ENCODE measurements at places on chromosomes 13 and 19.

GRCh38 chr19:45477713-45478453 lies 10.1 kb downstream of the FOSB start:
- peak; percentile 73 for DNase-seq
- H3K4me3 ChIP-seq = peak overlapping the region; percentile 69
- H3K27ac ChIP-seq = peak overlapping the region; percentile 99
- peaks cover 2% of the 10 kb centered on the region for H3K36me3 ChIP-seq
- peaks cover 16% of the 10 kb centered on the region for H3K4me1 ChIP-seq

- no peak overlapping the region for H3K27ac ChIP-seq
- H3K4me1 ChIP-seq = peaks cover 7% of the 10 kb centered on the region
- no peaks in the 10 kb centered on the region for H3K36me3 ChIP-seq
- H3K4me3 ChIP-seq = peak overlapping the region; percentile 5
- DNase-seq = peak; percentile 73
These were observed 56.5 kb upstream of the HTR2A start for GRCh38 chr13:46953331-46953730.

- H3K27ac ChIP-seq = no peak overlapping the region
- DNase-seq = no peak
- no peaks in the 10 kb centered on the region for H3K36me3 ChIP-seq
- no peak overlapping the region for H3K4me3 ChIP-seq
These were observed 221.8 kb upstream of the UBL3 start for GRCh38 chr13:30071969-30072817.

- no peaks in the 10 kb centered on the region for H3K4me1 ChIP-seq
- no peak for DNase-seq
- no peaks in the 10 kb centered on the region for H3K27me3 ChIP-seq
- no peaks in the 10 kb centered on the region for H3K36me3 ChIP-seq
- H3K4me3 ChIP-seq = no peak overlapping the region
These were observed 270.5 kb downstream of the GPC6 start for GRCh38 chr13:93496985-93497673.

DNA sequence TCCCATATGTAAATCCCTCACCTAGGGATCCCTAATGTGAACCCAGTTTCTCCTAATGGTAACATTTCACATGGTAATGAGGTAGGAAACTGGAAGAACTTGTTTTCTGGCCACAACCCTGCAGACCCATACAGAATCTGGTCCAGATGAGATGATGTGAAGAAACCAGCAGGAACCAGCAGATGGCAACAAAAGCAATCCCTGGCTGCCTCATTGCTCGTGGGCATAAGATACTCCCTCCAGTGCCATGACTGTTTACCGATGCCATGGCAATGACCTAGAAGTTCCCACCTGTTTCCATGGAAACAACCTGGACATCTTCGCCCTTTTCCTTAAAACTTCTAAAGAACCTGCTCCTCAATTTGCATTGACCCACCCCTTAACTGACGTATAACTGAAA lies 1.4 kb upstream of the CD209 start:
- H3K4me1 ChIP-seq = no peaks in the 10 kb centered on the region
- peak; percentile 60 for DNase-seq

DNA sequence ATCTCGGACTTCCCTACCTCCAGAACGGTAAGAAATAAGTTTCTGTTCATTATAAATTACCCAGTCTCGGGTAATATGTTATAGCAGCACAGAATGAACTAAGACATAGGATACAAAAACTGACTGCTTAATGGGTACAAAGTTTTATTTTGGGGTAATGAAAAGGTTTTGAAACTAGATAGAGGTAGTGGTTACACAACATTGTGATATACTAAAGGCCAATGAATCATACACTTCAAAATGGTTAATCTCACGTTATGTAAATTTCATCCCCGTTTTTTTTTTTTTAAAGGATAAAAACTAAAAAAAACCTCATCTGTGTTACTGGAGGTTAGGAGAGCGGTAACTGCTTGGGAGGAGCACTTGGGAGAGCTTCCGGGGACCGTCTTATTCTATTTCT lies 23.5 kb downstream of the AKT2 start:
- H3K4me3 ChIP-seq = no peak overlapping the region
- H3K36me3 ChIP-seq = peaks cover 41% of the 10 kb centered on the region
- no peaks in the 10 kb centered on the region for H3K27me3 ChIP-seq
- H3K27ac ChIP-seq = no peak overlapping the region
- no peak for DNase-seq
- no peaks in the 10 kb centered on the region for H3K4me1 ChIP-seq

DNA sequence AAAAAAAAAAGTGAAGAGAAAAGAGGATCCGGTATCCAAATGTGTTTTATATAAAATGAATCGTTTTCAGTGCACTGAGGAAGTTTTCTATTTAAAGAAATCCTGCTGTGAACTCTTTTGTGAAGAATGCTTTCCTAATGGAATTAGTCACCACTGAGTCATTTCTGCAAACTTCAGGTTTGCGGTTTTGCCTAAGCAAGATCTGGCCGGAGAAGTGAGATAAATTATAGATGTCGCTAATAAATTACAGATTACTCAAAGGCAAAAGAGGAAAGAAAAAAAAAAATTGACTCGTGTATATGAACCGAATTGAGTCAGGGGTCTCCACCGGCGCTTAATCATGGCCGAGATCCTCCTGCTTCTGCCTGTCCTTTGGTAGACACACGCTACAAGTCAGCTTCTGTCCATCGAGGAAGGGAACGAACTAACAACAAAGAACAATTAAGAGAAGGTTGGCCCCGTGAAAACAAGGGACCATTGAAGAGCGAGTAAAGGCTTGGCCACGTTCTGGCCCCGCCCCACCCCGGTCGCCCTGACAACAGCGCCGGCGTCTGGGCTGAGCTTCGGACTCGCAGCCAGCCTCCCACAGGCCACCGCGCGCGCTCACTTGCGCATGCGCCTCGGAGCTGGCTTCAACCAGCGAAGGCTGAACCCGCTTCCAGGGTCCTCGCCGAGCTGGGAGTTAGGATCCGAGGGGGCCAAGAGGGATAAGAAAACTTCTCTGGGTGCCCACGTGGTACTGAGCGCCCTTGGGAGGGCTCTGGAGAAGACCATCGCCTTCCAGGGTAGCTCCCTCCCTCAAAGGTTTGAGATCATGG lies 33.0 kb upstream of the MRI1 start:
- DNase-seq = peak; percentile 95
- H3K36me3 ChIP-seq = no peaks in the 10 kb centered on the region
- peaks cover 38% of the 10 kb centered on the region for H3K4me1 ChIP-seq
- H3K4me3 ChIP-seq = peak overlapping the region; percentile 76
- H3K27me3 ChIP-seq = no peaks in the 10 kb centered on the region

DNA sequence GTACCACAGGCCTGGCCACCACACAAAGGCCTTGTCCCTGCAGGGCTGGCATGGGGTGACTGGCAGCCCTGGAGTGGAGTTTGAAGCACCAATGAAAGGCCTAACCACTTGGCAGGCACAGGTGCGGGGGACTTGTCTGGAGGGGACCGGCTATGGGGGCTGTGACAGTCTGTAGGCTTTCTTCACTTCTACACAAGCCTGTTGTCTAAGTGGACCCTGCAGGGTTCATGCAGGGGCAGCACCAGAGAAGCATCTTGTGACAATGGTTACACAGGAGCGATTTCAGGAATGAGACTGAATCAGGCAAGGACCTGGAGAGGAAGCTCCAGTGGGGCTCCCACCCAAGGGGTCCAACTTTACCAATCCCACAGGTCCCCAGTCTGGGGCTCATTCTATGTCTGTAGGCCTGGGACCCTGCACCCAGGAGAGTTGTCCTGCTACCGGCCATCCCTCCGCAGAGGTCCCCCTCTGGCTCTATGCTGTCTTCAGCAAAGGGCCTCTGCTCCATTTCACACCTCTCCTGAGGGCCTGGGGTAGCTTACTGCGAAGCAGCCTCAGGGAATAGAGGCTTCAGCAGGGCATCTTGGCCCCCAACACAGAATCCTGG lies 2.3 kb upstream of the ZNF837 start:
- H3K27ac ChIP-seq = no peak overlapping the region
- peaks cover 2% of the 10 kb centered on the region for H3K36me3 ChIP-seq
- no peak overlapping the region for H3K4me3 ChIP-seq
- no peak for DNase-seq
- H3K4me1 ChIP-seq = peaks cover 49% of the 10 kb centered on the region

DNA sequence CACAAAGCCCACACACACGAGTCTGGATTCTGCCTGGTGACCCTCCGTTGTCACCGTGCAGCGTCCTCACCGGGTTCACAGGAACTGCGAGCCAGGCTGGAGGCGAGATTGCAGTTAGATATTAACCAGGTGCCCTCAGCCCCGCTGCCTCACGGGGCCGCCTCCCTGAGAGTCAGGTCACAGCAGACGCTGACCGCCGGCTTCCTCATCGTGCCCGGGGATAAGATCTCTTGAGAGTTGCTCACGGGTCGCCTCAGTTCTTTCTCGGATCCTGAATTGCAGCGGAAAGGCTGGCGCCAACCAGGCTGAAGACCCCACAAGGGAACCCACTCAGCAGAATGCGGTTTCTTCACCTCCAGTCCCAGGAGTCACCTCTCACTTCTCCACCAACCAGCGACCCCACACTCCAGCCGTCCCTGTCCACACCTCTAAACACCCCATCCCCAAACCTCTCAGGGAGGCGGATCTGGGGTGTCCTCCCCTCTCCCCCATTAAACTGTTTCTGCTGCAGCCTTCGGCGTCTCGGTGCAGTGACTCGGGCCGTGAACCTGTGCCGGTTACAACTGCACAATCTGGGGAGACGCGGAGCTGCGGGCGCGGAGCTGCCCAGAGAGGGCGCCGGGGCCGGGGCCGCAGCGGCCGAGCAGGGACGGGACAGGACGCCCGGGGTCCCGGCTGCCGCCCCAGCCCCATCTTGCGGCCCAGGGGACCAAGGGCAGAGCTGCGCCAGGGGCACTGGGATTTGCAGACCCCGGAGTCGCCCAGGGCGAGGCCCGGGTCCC lies 591 bp downstream of the ZNF823 start:
- H3K4me1 ChIP-seq = peaks cover 19% of the 10 kb centered on the region
- peak overlapping the region; percentile 83 for H3K27ac ChIP-seq
- no peaks in the 10 kb centered on the region for H3K36me3 ChIP-seq
- no peaks in the 10 kb centered on the region for H3K27me3 ChIP-seq

GRCh38 chr13:83297586-83298290 lies 584.5 kb downstream of the SLITRK1 start:
- no peak for DNase-seq
- H3K4me3 ChIP-seq = no peak overlapping the region
- no peak overlapping the region for H3K27ac ChIP-seq
- H3K36me3 ChIP-seq = no peaks in the 10 kb centered on the region
- H3K27me3 ChIP-seq = no peaks in the 10 kb centered on the region
- H3K4me1 ChIP-seq = no peaks in the 10 kb centered on the region

DNA sequence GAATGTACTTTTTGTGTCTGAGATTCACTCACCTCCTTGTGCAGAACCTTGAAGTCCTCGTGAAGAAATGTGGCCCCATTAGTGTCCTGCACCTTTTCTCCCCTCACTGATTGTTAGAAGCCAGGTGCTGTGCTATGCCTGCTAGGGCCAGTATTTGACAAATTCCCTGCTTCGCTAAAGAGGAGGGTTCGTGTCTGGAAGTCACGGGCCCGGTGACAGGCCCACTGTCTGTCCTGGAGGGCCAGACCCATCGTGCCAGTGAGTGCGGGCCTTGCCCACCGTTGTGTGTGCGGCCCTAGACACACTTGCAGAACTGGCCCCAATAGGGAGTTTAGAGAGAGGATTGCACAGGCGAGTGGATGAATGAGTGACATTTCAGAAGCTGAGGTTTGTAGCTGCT lies 36.8 kb upstream of the GAS6 start:
- H3K27ac ChIP-seq = no peak overlapping the region
- no peak for DNase-seq

DNA sequence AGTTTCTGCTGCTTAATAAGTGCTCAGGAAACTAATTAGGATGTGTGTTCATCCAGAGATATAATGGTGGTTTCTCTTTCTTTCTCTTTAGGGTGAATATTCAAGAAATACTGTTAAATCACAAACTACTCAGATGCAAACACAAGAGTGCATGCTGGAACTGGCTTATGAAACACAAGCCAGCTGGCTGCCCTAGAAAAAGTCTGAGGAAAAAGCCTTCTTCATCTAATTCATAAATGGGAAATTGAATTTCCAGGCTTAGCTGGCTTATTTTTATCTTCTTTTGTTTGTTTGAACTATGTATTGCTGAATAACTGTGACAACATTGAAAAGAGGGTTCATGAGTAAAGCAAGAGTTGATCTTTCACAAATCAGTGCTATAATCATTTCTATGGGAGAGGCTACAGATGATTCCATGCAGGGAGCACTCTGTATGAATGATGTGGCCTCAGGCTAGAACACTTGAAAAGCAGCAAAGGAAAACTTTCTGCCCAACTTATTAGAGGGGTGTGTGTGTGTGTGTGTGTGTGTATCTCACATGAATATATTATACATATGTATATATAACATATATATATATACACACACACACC lies 69.8 kb upstream of the SCEL start:
- no peak overlapping the region for H3K4me3 ChIP-seq
- H3K27me3 ChIP-seq = no peaks in the 10 kb centered on the region
- H3K27ac ChIP-seq = no peak overlapping the region
- no peaks in the 10 kb centered on the region for H3K4me1 ChIP-seq

DNA sequence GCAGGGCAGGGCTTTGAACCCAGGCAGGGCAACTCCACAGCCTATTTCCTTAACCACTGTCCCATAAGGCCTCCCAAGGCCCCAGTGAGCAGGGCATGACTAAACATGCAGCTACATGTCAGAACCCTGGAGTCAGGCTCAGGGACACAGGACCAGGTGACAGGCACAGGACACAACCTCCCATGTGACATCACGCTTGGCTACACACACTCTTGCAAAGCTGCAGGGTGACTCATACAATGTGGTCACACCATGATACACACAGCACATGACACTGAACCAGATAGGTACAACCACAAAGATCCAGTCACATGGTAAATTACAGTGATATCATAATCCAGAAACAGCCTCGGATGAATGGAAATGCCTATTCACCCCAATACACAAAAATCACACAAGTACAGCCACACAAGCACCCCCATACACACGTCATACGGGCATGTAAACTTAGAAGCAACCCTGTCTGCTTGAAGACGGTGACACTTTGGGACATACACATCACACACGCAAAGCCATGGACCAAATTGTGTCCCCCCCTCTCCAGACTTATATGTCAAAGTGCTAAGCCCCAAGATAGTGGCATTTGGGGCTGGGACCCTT lies 14.5 kb downstream of the KLK4 start:
- H3K36me3 ChIP-seq = no peaks in the 10 kb centered on the region
- no peak overlapping the region for H3K4me3 ChIP-seq
- H3K4me1 ChIP-seq = no peaks in the 10 kb centered on the region
- DNase-seq = peak; percentile 42
- peaks cover 3% of the 10 kb centered on the region for H3K27me3 ChIP-seq
- H3K27ac ChIP-seq = no peak overlapping the region

DNA sequence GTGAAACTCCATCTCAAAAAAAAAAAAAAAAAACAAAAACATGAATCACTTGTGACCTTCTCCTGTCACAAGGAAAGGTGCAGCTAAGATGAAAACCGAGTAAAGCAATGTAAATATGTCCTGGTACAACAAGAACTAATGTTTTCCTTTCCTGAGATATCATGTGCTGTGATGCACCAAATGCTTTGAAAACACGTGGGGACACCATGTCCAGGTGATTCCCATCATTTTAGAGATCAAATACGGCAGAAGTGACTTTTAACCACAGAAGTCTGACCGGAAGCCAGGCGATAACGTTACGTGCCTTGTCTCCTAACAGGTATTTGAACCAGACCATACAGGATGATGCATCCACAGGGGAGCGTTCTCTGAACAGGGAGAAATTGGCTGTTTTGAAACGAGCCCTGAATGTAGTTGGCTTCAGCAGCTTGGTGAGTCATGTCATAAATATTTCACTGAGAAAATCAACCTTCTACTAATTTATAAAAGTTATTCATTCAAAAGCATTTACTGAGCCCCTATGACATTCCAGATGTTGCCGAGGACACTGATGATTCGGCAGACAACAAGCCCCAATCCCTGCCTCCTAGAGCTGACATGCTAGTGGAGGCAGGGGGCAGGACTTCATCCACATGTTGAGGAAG lies 328.1 kb downstream of the MYO16 start:
- no peak for DNase-seq
- H3K27ac ChIP-seq = no peak overlapping the region
- H3K36me3 ChIP-seq = no peaks in the 10 kb centered on the region
- H3K27me3 ChIP-seq = no peaks in the 10 kb centered on the region
- no peak overlapping the region for H3K4me3 ChIP-seq
- no peaks in the 10 kb centered on the region for H3K4me1 ChIP-seq
